ENCODE measurements at places on chromosomes 7 and 10.

GRCh38 chr10:120643351-120643750 is 186.3 kb downstream of the PLPP4 start:
- no peak for DNase-seq

DNA sequence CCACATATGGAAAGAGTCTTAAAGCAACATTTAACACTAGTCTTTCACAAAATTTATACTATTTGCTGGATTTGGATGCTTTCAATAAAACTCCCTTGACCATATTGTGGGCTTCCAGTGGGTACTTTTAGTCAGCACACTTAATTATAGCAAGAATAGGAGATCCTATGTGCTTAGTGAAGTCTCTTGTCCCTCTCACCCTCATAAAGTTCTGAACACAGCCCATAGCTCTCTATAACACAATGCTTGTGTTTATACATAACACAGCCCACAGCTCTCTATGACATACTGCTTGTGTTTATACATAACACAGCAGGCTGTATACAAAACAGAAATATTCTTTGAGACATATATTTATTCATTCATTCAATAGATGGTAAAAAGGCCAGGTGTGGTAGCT is 79.0 kb downstream of the SEMA3C start:
- DNase-seq, result no peak

GRCh38 chr10:71848325-71849275 is 2.5 kb downstream of the PSAP start:
- DNase-seq, result no peak

DNA sequence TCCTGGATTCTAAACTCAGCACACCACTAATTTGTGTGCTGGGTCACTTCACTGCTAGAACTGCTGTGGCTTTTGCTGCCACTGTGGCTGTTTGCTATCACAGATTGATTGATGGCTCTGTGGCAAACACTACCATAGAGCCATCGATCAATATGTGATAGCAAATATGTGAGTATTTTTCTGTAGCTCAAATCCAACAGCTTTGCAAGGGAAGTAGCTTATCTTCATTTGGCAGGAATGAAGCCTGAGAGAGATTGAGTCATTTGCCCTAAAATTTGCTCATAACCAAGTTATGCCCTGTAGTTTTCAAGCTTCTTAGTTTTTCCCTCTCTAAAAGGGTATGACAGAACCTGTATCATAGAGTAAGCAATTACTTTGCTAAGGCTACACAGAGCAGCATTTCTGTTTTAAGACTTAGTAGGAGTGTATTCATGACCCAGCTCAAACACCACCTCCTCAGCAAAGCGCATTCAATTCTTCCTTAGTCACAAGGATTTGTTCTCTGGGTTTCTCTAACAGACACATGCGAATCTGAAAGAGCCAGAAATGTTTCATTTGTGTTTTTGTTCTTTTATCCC is 43.1 kb downstream of the MINPP1 start:
- no peak for DNase-seq

DNA sequence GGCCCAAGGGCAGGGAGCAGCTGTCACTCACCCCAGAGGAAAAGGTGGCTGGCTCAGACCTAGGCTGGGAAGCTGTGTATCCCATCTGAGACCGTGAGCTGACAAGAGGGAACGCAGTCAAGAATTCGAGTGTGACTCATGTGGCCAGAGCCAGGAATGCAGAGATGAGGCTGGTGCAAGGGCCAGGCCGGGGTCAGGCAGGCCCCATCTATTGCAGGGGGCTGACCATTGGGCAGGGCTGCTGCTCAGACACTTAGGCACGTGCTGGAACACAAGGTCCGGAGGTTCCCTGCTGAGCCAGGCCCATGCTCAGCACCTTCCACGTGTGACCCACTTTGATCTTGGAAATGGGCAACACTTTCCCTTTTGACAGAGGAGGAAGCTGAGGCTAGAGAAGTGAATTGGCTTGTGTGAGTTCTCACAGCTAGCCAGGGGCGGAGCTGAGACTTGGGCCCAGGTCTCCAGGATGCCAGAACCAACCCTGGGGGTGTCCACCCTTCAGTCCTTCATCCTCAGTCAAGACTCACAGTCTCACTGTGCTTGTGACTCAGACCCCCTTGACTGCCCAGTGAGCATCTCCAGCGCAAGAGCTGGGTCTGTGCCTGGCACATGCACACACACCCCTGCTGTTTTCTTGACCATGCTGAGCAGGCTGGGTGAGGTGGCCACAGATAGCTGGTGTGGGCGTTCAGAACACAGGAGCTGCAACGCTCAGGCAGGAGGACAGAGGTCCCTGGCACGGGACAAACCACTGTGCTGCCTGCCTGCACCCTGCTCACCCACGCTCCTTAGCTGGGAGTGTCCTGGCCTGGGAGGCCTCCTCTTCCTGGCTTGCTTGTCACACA is 47.6 kb upstream of the PPIF start:
- no peak for DNase-seq

DNA sequence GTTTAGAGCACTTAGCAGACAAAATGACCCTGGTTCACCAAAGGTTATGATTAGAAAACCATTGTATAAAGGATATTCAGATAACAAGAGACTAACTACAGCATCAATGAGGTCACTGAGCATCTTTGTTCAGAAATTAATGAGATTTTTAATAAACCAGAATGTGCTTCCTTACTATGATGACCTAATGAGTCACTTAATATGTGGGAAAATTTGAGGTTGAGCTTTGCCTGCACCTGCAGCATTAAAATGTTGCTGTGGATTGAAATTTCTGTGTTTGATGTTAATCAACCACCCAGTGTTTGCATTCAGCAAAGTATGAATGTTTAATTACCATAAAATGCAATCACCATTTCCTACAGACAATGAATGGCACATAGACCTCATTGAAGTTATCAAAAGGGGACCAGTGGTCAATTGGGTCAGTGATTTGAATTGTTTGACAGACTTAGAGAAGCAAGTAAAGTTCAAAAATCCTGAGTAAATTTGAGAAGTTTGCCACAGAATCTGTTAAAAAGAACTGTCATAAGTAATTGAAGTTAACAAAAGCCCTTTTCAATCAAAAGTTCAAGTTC is 45.8 kb downstream of the EXOC6 start:
- DNase-seq, result no peak

- no peak for DNase-seq
Observed at GRCh38 chr10:58026036-58026435, 241.7 kb downstream of the IPMK start.
